ENCODE measurements at places on chromosomes 3 and 15.

DNA sequence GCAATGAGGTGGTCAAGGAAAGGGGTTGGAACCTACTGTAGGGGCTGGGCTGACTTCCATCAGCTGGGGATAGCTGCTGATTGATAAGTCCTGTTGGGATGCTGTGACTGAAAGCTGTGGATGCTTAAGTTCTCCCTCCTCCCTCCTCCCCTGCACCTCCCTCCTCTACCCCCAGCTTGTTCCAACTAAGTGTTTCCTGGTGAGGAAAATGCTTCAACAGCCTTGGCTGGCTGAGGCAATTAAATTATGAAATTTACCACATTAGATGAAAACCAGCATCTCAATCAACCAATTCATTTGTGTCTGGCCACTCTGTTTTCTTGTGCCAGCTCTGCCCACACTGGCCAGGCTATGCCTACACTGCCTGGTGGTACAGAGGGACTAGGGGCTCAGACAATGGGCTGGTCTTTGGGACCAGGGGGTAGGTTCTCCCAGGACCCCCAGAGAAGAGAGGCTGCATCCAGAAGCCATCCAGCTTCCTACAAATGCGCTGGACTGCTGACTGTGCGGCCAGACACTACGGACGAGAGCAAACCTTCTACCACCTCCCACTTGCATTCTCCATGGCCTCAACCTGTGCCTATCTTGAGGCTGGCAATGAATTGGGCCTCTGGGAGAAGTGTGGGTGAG lies 2.5 kb downstream of the KLHL25 start:
- DNase-seq = no peak

GRCh38 chr3:139130390-139131140 lies 85.9 kb upstream of the PRR23C start:
- DNase-seq = no peak

DNA sequence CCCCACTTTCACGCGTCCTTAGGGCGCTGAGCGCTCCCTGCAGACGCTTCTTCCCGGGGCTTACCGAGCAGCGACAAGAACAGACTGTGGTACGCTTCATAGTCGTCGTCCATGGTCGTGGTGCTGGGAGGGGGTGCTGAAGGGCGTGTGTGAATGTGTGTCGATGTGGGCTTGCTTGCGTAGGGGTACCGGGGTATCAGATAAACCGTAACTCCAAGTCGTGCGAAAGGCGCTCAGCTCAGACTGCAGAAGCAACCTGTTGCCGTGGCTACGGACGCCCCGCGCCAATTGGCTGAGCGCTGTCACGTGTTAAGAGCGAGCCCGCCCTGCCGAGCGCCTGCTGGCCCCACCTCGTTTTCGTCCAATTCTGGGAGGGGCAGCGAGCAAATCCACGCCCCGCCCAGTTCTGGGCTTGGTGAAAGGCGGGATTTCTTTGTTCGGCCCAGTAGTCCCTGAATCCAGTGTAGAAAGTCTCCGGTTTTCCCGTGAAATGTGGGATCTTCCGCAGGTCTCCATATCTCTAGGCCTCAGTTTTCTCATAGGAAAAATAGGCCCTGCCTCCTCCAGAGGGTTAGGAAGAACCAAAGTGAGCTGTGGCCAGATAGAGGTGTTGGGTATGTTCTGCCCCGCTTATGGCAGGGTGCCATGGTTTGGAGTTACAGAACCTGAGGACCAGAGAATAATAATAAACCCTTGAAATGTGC lies at the start of gene EFCAB12:
TSS of gene EFCAB12 (minus strand) at position 261 of the 704 bp plus-strand sequence. CDS start at position 113, 148 bp downstream.
- DNase-seq = peak; percentile 75

- peak; percentile 21 for DNase-seq
Measured at GRCh38 chr3:157329551-157329950, 107.1 kb upstream of the PTX3 start.

DNA sequence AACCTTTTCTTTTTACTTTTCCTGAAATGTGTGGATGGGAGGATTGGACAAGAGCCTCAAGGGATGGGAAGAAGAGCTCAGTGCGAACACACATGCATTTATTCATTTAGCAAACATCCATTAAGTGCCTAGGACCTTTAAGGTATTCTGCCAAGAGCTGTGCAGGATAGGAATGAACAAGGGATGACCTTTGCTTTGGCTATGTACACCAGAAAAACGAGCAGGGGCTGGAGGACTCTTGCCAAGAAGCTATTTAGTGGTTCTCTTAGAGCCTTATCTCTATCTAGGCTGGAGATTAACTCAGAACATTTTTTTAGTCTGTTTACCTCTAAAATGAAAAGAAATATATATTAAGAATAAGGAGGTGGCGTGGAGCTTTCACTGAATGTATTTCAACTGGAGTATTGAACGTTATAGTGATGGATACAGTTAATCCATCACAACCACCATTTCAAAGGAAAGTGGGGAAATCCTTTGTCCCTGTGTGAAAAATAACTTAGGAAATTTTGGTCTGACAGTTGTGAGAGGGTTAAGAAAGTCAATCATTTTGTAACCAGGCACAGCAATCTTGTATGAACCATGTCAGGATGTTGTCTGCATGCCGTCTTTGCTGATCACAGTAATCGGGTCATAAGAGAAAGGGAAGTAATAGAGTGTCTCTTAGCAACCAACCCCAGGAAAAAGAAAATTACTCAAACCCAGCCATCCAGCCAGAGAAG lies 279.0 kb downstream of the LPP start:
- no peak for DNase-seq

DNA sequence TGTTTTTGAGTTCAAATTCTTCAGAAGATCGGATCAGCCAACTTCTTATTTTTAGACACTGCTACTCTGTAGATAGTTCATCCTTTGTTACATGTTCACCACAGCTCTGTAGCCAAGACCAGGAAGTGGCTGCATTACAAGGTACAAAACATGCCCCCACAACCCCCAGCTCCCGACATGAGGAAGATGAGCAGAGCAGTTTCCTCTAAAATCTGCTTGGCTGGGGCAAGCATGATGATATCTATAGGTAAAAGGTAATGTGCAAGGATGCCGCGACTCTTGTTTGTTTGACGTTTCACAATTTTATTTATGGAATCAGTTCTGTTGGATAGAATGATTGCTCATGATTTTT lies 126.5 kb upstream of the GRM7 start:
- DNase-seq = no peak

GRCh38 chr15:80791004-80791403 lies 11.8 kb downstream of the CEMIP start:
- DNase-seq = no peak

DNA sequence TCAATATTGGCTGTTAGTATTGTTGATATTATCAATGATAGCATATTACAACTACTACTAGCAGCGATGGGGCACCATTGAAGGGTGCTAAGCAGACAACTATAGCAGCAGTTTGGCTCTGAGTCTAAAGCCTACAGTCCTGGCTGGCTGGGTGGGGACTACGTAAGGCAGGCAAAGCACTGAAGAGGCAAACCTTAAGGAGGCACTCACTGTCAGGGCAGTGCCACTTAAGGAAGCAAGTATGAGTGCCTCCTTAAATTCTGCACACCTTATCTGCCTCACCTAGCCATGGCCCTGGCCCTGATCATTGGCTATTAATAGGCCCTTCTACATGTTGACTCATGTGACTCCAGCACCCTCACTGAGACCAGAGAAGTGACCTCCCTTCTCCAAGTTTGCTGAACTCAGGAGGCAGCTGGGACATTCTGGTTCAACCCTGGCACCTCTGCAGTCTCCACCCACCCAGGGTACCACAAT lies 20.6 kb downstream of the CDCP1 start:
- no peak for DNase-seq

- DNase-seq = no peak
Measured at GRCh38 chr15:33641069-33641468, 327.2 kb upstream of the CHRM5 start.

- DNase-seq = no peak
Measured at GRCh38 chr3:133457465-133458067, 57.7 kb downstream of the BFSP2 start.

- no peak for DNase-seq
Measured at GRCh38 chr3:137988982-137989381, 21.0 kb upstream of the CLDN18 start.

DNA sequence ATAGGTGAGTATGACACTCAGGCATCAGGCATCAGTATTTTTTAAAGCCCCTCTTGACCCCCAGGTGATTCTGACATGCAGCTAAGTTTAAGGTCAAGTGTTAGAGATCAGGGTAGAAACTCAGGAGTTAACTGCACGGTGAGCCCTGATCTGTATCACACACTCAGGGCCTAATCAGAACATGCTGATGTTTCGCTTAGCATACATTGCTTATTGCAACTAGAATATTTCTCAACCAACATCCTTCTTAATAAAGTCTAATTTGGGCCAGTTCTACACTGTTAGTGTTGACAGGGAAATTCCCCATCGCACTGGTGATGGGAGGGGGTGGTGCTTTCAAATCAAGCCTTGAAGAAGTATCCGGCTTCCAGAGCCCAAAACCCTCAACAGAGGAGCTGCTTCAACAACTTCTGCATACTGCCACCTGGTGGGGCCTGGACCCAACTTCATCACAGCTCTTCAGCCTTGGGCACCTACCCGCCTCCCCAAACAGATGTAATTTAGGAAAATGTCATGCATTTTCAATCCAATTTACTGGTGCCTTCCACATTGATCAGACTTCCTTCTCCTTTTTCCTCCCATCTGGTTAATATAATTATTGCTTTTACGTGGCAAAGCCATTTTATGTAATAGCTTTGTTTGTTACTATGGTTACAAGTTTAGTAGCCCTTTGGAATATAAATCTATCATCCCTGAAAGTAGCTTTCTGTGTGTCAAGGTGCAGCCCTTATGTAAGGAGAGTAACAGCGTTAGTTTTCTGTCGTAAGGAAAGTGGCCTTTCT lies 312.2 kb downstream of the RORA start:
- peak; percentile 65 for DNase-seq

- DNase-seq = peak; percentile 21
Measured at GRCh38 chr3:42214565-42215283, 51.3 kb downstream of the CCK start.

DNA sequence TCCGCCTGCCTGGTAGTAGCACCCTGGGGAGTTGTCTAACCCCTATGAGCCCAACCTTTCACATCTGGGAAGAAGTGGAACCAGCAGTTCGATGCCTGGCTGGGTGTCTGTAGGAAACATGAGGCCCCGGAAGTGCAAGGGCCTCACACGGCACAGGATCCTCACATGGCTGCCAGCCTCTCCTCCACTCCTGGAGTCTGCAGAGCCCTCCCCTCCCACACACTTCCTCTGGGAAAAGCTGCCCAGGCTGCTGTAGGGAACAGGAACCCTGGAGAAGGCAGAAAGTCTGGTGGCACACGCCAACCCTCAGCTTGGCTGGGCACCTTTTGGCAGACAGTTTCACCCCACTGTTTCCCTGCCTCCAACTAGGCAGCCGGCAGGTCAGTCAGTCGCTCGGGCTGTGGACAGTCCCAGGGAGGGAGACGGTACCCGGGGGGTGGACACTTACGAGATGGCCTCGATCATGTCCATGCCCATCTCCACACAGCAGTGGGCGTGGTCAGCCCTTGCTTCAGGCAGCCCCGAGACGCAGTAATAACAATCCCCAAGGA lies 118.4 kb downstream of the ADCY5 start:
- no peak for DNase-seq

DNA sequence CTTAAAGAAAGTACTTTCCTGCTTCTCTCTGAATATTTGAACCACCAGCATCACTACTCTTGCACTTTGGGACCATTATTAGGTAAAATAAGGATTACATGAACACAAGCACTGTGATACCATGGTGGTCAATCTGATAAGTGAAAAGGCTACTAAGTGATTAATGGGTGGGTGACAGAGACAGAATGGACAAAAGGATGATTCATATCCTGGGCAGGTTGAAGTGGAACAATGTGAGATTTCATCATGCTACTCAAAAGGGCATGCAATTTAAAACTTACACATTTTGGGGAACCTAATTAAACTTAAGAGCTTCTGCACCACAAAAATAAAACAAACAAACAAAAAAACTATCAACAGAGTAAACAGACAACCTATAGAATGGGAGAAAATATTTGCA lies 172.0 kb upstream of the CD96 start:
- no peak for DNase-seq

DNA sequence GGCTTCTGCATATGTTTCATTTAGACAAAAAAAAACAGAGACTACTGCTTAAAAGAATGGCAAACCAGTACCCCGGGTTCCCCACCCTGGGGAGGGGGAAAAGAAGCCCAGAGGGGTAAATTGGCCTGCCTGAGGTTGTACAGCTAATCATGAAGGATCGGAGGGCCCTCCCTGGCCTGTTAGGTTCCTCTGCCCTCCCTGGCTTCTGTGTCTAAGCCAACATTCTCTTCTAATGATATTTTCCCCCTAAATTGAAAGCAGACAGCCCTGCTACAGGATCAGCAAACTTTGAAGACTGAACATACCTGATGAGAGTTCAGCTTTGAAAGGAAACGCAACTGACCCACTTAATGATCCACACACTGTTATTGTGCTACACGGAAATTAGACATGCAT lies 2.5 kb downstream of the ARHGAP31 start:
- no peak for DNase-seq

DNA sequence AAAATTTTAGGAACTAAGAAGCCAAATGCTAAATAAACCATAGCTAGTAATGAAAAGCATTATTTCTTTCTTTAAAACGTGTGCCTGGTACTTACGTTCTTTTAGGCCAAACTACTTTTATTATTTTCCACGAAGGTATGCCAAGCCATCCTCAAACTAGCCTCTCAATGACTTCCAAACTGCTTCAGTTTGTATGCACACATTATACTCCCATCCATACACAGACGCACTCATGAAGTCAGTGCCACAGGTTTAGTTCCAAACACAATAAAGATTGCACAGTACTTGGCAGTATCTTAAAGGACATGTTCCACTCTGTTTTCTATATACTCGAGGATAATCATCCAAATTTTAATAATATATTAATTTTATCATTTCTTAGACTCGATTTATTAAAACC lies 609.2 kb upstream of the ZNF385D start:
- no peak for DNase-seq

GRCh38 chr3:185084901-185085300 lies 68.0 kb downstream of the C3orf70 start:
- DNase-seq = peak; percentile 72

- no peak for DNase-seq
Measured at GRCh38 chr15:68341760-68342725, 64.5 kb downstream of the FEM1B start.

DNA sequence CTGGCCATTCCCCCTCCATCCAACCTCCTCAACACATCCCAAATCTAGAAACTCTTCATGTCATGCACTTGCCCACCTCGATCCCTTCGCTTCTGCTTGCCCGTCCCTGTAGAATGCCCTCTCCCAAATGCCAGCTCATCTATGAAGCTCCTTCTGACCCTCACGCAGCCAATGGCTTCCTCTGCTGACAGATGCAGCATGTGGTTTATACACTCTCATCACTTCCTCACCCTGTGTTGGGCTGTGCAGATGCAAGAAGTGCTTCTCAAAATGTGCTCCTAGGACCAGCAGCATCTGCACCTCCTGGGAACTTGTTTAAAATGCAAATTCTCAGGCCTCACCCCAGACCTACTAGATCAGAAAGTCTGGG lies 51.7 kb downstream of the SEMA5B start:
- DNase-seq = no peak

- no peak for DNase-seq
Measured at GRCh38 chr3:65033576-65033975, 345.8 kb upstream of the ADAMTS9 start.

DNA sequence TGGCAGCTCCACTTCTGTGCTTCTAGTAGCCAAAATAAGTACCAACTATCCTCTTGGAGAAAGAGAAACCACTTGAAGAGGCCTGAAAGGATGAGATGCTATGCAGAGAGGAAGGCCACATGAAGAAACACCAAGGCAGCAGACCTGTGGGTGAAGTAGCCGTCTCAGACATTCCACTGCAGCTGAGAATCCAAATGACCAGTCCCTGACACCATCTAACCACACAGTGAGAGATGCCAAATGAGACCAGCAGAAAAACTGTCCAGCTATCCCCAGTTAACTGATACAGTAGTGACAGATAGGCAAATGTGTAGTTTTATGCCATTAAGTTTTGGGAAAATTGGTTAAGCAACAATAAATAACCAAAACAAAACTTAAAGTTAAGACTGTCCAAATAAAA lies 47.9 kb upstream of the ZSCAN2 start:
- no peak for DNase-seq

Data from GM04504 (cell line).